ENCODE measurements at places on chromosomes 7 and 10. TPM values are rescaled to one million over a fixed set of nuclear protein-coding genes. Genes with fewer than 3 reads are reported as not detected.

GRCh38 chr7:125118444-125118843, 188.8 kb upstream of the POT1 start:
- no peak for DNase-seq

DNA sequence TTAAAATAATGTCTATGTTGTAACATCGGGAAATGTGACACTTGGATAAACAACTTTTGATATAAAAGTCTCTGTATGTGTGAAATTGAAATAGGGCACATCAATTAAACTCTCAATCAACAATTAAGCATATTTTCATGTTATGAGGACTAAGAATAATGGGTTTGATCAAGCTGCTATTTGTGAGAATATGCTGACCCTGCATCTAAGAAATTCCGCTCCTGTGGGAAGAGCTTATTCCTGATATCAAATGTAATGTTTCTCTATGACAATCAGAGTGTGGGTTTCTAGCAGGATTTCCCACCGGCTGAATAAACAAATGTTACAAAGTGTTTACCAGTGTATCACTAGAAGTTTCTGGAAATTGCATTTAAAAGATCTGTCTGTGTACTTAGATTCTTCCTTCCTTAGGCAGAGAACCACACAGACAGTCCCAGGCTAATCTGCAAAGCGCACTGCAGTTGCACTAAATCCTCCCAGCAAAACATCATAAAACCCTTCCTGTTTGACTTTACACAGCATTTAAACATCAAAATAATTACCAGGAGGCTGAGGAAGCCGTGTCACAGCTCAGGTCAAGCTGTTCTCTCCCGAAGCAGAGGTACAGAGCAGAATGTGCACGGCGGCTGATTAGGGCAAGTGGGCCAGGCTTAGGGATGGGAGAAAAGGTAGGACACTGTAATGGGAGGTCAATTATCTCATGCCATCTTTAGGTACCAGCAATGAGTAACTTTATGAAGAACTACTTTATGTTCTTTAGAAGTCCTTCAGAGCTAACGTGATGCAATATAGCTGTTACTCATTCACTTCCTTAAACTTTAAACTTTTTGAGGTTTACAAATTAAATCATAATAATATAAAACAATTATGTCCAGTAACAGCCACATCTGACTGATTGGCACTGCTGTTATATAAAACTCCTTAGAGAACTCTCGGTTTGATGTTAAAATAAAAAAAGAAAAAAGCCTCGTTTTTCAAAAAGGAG, 109.1 kb upstream of the CTTNBP2 start:
- DNase-seq, result no peak

DNA sequence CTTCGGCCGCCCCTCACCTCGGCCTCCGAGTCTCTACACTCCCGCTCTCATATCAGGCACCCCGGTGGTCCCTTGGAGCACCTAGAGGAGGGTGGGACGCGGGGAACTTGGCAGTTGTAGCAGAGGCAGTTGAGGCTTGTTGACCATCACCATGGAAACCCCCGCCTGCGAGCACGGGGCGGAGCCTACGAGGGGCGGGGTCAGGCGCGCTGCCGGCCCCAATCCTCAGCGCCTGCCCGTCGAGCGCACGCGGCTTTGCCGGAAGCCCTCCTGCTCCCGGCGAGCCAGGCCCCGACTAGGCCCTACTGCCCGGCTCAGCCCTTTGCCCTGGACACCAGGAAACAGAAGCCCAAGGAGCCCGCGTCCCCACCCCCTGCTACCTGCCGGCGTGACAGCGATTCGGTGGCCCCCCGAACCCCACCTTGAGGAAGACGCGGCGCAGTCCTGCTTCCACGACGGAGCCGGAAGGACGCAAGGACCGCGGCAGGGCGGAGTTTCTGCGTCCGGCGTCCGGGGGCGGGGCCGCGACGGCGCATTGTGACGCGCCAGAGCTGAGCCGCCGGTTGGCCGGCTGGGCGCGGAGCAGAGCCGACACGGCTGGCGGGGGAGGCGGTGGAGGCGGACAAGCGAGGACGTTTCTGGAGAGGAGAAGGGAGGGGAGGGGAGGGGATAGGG, at the start of gene HNRNPF:
HNRNPF (minus strand) TSS at position 477 of the 675 bp plus-strand sequence. CDS start 21,302 bp downstream, outside the sequence.
- DNase-seq, result peak; percentile 99

- peak; percentile 27 for DNase-seq
These were observed 27.1 kb downstream of the ATXN7L1 start for GRCh38 chr7:105849122-105849855.

DNA sequence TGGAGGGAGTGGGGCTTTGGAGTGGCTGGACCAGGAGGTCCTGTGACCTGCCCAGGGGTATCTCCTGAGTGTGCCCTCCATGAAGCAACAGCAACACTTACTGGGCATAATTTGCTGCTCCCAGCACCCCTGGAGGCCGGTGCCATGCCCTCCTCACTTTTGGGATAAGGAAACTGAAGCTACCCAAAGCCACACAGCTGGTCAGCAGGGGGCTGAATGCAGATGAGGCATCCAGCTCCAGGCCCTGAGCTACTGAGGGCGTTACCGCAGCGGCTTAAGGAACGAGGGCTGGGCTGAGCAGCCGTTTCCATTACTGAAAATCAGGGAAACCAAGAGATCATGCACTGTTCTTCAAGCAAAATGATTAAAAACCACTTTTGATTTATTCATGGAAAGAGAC, 408.9 kb downstream of the GLRX3 start:
- no peak for DNase-seq

DNA sequence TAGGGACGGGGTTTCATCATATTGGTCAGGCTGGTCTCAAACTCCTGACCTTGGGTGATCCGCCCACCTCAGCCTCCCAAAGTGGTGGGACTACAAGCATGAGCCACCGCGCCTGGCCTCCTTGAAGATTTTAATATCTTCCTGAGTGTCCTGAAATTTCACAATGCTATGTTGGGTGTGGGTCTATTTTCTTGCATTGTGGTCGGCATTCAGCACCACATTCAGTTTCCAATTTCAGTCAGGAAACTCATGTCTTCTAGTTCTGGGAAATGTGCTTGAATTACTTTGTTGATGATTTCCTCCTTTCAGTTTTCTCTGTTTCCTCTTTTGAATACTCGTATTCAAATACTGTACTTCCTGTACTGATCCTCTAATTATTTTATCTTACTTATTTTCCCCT, 49.3 kb upstream of the IL6 start:
- no peak for DNase-seq

DNA sequence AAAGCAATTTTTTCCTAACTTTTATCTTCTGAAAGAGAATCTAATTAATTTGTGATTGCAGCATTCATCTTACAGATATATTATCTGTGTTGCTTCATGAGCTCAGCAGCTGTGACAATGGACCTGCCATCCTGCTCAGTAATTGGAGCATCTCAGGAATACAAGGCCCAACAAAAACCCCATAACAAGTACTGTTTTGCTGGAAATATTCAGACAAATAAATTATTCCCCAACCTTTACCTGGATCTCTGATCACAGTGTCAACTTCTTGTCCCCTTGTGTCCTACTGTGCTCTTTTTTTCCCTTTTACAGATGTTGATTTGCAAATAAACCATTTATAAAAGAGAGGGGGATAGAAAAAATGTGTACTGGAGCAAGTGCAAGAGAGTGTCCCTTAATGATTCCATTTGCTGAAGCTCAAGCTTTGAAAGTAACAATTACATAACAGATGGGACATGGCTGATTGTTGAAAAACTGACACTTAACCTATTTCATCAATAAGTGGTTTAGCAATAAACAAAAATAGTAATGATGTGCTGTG, 1063.4 kb upstream of the GHITM start:
- no peak for DNase-seq

- DNase-seq, result no peak
These were observed 199.9 kb downstream of the TAX1BP1 start for GRCh38 chr7:27939893-27940292.

GRCh38 chr10:62710182-62710581, 94.3 kb upstream of the ADO start:
- DNase-seq, result no peak

DNA sequence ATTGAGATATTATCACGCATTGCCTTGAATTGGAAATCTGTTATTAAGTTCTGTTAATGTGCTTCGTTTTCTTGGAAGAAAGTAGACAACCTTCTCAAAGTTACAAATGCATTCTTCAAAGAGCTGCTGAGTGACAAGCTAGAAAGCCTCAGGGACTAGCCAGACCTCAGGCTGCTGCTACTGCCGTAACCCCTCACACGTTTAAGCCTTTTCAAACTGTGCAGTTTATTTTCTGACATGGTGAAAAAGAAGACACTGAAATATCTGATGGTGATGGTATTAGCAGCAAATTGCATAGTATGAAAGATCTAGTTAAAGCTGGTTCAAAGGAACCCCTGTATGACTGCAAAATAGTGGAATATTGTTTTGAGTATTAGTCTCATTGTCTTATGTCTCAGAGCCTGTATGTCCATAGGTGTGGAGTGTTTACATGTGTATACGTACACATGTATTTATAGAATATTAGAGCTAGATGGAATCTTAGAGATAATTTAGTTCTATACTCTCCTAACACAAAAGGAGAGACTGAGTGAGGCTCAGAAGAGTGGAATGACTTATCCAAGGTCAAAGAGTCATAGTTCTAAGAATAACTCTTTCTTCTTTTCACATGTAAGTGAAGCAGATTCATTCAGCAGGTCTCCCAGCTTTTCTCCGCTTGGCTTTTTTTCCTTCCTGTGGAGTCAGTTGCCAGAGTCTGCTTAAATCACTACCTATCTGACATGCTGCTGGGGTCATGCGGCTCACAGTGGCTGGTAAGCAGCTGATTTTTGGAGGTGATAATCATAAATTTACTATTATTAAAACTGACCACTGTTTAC, 431.9 kb downstream of the PLXDC2 start:
- DNase-seq, result no peak

DNA sequence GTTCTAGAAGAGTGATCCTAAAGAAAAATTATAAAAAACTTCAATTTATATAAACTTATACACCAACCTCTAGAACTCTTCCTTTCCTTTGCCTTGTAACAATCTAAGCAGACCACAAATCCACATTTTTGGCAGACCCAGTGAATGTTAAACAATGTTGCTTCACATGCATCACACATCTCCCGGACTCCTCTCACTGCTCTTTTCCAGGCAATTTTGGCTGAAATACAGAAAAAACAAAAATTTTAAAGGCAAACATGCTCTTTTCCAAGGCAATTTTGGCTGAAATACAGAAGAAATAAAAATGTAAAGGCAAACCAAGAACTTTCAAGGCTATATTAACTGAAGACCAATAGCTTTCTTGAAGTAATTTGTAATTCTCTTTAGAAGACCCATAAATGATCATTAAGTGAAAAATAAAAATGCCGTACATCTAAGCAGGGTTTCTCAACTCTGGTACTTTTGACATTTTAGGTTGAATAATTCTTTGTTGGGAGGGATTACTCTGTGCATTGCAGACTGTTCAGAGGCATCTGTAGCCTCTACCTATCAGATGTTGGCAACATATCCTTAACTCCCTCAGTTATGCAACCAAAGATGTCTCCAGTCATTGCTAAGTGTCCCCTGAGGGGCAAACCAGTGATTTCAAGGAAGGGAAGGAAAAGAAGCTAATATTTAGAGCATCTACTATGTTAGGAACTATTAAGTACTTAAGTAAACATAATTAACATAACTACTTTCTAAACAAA, 64.4 kb downstream of the NRBF2 start:
- DNase-seq, result peak; percentile 84

DNA sequence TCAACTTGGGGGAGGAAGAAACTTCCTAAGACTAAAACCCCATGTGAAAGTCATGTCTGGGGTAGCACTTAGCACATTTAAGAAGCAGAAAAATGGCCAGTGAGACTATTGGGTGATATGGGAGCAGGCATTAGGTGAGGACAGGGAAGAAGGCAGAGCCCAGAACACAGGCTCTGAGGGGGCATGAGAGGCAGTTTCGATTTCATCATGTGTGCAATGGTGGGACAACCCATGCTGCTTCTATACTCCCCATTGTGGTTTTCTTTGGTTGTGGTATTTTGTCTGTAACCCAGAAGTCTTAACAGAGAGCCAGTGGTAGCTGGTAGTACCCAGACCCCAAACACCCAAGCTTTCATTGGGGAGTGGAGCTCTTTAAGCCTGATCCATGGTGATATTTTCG, 752.0 kb downstream of the GRID1 start:
- no peak for DNase-seq

DNA sequence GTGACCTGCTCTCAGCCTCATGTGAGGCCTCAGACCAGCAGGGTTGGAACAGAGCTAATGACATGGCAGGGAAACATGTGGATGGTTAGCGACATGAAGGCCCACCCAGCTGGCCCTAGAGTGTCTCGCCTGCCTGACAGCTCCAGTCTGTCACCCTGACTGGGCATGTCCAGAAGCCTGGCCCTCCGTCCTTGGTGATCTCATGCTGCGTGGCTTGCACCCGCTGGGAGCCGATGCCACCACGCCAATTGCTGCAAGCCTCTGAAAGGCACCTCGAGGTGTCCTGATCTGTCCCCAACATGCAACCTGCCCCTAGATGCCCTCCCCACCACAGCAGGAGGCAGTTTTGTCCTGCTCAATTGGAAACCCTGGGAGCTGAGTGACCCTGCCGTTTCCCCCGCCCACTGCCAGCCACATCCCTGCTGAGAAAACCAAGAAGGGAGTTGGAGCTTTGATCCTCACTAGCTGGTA, 27.8 kb upstream of the RET start:
- DNase-seq, result no peak

- peak; percentile 21 for DNase-seq
These were observed 11.5 kb downstream of the CISD1 start for GRCh38 chr10:58280477-58280876.

DNA sequence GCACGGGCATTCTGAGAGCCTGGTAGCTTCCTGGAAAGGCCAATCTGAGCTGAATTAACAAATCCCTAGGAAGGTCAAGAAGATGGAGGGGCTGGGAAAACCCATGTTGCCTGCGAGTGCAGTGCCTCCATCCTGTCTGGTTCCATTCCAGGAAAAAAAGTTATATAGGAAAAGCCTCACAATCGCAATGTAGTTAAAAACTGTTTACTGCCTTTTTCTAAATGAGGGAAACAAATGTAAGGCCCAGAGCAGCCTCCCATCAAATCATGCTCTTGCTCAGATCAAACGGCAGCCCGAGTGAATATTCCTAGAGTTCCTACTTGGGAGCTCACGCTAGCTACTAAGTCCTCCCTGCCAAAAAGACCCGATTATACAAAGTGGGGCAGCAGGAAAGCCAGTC, 179.9 kb downstream of the KCNMA1 start:
- no peak for DNase-seq

REEP3 gene
- 69.9 TPM for polyA plus RNA-seq

ZNF488 gene
- polyA plus RNA-seq, result not detected

SPDYE18 gene
- polyA plus RNA-seq, result not detected

DRGX gene
- polyA plus RNA-seq, result 0.09 TPM

HSPA12A gene
- 5.6 TPM for polyA plus RNA-seq

FAM25G gene
- polyA plus RNA-seq, result 1.4 TPM
